ENCODE measurements at places on chromosomes 11 and 22. TPM values are rescaled to one million over a fixed set of nuclear protein-coding genes. Genes with fewer than 3 reads are reported as not detected.

GRCh38 chr11:127003260-127003981, 2.9 kb upstream of the KIRREL3 start:
- DNase-seq: no peak
- no peaks in the 10 kb centered on the region for H3K36me3 ChIP-seq
- no peak overlapping the region for H3K27ac ChIP-seq
- H3K4me3 ChIP-seq: no peak overlapping the region
- no peaks in the 10 kb centered on the region for H3K4me1 ChIP-seq

DNA sequence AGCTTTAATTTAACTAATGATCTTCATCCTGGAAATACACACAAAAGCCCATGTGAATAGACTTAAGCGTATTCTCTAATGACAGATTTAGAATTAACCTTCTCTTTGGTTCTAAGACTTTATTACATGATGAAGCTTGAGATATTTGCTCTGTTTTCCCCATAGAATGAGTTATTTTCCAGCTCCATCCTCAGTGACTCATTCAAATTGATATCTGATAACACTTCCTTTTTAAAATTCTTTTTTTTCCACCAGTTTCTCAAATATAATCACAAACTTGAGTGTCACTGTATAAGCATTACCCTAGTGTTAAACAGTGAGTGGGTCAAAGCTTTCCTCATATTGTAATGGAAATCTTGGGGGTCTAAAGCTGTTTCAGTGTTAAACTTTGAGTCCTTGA, 535.8 kb downstream of the KCNA4 start:
- H3K4me3 ChIP-seq: no peak overlapping the region
- H3K4me1 ChIP-seq: no peaks in the 10 kb centered on the region
- no peaks in the 10 kb centered on the region for H3K36me3 ChIP-seq
- no peak for DNase-seq
- no peak overlapping the region for H3K27ac ChIP-seq

- no peaks in the 10 kb centered on the region for H3K36me3 ChIP-seq
- no peaks in the 10 kb centered on the region for H3K4me1 ChIP-seq
- H3K27ac ChIP-seq: no peak overlapping the region
- DNase-seq: no peak
- H3K27me3 ChIP-seq: no peaks in the 10 kb centered on the region
Measured at GRCh38 chr11:120752668-120753067, 241.1 kb downstream of the GRIK4 start.

FIBIN gene
- total RNA-seq: not detected

DNA sequence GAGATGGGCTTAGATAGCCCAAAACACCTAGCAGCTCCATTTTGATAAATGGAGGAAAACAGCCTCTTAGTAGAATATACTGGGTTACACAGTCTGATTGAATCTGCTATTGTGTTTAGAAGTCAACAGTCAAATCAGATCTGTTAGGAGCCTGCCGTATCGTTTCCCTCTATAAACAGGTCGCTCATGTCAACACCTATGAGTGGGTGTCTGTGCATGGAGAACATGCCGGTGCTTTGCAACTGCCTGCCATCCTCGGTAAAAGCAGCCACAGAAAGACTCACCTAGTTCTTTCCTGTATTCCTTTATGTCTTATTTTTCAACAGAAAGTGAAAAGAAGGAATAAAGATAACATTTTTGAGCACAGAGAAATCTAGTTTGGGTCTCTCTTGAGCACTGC, 99.4 kb downstream of the ETS1 start:
- no peak overlapping the region for H3K27ac ChIP-seq
- no peak for DNase-seq
- no peaks in the 10 kb centered on the region for H3K36me3 ChIP-seq
- H3K27me3 ChIP-seq: no peaks in the 10 kb centered on the region

DNA sequence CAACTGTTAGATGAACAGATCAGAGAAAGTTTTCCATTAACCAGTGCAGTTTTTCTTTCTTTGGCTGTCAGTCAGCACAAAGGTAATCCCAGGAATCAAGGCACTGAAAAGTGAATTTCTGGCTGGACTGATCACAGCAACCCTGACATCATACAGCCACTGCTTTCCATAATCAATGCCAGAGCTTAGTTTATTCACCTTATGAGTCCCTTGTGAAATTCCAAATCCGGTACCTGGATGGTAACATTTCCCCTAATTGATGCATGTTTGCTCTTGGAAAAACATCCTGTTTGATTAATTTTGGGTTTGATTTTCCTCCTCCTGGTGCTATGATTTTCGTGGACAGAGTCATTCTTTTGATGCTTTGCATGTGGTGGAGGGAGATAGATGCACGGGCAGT, 319.8 kb downstream of the INSC start:
- H3K4me1 ChIP-seq: no peaks in the 10 kb centered on the region
- DNase-seq: no peak
- H3K27me3 ChIP-seq: no peaks in the 10 kb centered on the region
- no peak overlapping the region for H3K27ac ChIP-seq
- no peaks in the 10 kb centered on the region for H3K36me3 ChIP-seq

GRCh38 chr11:106327134-106327533, 249.7 kb downstream of the AASDHPPT start:
- DNase-seq: no peak
- no peaks in the 10 kb centered on the region for H3K36me3 ChIP-seq
- H3K4me1 ChIP-seq: no peaks in the 10 kb centered on the region
- H3K4me3 ChIP-seq: no peak overlapping the region
- no peak overlapping the region for H3K27ac ChIP-seq
- no peaks in the 10 kb centered on the region for H3K27me3 ChIP-seq

DNA sequence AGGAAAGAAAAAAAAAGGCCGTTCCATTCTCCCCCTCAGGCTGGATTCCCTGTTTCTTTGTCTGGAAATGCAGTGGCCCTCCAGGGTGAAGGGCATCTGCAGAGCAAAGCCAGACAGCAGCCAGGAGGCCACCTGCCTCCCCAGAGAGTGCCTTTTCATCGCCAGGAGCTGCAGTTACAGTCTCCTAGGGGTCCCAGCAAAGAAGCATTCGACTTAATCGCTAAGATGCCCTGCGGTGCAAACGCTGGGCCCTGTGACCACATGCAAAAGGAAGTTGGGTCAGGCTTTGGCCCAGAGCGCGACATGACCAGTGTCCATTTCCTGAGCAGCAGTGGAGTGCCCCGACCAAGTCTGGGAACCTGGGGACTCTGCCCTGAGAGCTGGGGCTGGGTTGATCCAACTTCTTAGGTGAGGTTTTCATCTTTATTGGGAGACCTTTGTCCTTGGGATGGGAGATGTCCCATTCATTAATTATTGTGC, 304.6 kb downstream of the OPCML start:
- H3K27me3 ChIP-seq: no peaks in the 10 kb centered on the region
- peaks cover 36% of the 10 kb centered on the region for H3K4me1 ChIP-seq
- H3K27ac ChIP-seq: no peak overlapping the region
- H3K4me3 ChIP-seq: no peak overlapping the region

RTN4RL2 gene
- total RNA-seq: 5.6 TPM

KRTAP5-1 gene
- not detected for total RNA-seq

DNA sequence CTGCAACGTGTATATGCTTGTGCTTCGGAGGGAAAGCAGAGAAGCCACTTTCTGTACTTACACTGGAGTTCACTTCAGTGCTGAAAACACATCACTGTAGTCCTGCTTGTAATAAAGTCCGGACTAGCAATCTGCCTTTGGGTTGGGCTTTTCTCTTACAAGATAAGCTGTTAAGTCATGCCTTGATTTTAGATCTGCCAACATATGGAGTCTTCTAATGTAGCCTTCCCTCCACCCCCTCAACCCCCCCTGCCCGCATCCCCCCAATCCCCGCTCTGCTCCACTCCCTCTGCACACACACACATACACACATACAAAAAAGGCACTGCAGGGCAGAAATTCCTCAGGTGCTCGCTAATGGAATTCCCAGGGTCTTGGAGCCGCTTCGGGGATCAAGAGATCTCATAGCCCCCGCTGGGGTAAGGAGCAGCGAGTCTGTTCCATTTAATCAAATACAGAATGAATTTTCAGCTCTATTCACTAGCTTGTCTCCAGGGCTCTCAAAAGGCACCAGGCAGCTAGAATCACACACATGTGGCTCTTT, 3.4 kb downstream of the CDON start:
- H3K4me1 ChIP-seq: peaks cover 8% of the 10 kb centered on the region
- H3K27me3 ChIP-seq: no peaks in the 10 kb centered on the region

MS4A7 gene
- not detected for total RNA-seq

DNA sequence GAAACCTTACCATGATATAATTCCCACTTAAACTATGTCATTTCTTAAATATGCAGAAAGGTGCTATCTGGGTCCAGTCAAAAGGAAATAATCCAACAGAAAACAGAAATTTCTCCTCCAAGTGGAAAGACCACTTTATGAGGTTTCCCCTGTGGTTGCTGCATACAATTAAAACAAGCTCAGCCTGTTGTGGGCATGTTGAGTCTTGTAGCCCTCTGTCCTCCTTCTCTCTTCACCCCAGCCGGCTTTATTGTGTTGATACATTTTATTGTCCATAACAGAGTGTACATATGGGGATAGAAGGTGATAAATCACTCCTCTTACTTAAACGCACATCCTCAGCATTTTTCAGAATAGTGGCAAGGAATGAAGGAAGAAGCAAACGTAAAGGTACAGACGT, 126.0 kb upstream of the MTNR1B start:
- no peak for DNase-seq
- H3K36me3 ChIP-seq: no peaks in the 10 kb centered on the region
- no peak overlapping the region for H3K27ac ChIP-seq
- H3K27me3 ChIP-seq: no peaks in the 10 kb centered on the region

SCGB1D4 gene
- not detected for total RNA-seq

DNA sequence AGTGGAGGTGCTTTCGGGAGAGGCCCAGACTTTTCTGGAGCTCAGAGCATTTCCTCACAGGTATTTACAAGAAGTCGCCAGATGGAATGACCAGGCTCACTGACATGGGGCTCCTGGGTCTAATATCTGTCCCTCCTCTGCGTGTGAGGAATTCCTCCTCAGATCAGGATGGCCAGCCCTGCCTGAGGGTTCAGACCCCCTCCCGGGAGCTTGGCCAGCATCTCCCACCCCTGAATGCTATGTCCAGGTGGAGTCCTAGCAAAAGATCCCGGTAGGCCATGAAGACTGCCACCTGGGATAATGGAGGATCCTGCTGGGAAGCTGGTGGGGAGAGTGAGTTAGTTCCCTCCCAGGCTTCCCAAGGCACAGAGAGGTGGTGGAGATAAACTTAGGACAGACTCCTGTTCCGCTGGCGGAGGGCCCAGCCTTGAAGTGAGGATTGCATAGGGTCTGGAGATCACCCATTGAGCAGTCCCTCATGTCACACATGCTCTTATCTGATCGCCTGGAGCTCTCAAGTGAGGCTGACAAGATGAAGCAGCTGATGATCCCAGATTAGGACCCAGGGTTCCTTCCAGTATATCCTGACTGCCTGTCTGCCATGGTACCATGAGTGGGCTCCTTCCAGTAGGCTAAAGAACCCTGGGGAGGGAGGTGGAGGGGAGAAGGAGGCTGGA, 5.7 kb downstream of the OAF start:
- no peak for DNase-seq
- H3K4me1 ChIP-seq: peaks cover 24% of the 10 kb centered on the region
- H3K36me3 ChIP-seq: peaks cover 4% of the 10 kb centered on the region

PRDM11 gene
- 11.8 TPM for total RNA-seq

DNA sequence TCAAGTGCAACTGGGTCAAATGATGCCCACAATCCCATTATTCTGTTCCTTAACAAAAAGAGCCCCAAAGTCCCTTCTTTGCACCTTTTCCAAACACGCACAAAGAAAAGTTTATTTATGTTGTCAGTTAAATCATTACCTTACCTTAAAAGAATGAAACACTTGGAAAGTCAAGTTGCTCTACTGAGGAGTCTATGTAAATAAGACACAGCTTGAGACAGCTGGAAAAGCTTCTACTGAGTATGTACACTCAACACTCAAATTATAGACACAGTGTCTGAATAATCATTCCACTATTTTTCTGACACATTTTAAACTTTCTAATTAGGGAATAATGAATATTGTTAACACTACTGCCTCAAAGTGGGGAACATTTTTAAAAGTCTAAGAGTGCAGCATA, 21.6 kb upstream of the PHLDA2 start:
- H3K36me3 ChIP-seq: peaks cover 12% of the 10 kb centered on the region
- no peak overlapping the region for H3K4me3 ChIP-seq
- no peaks in the 10 kb centered on the region for H3K27me3 ChIP-seq
- no peak overlapping the region for H3K27ac ChIP-seq

- no peaks in the 10 kb centered on the region for H3K4me1 ChIP-seq
- DNase-seq: no peak
- H3K4me3 ChIP-seq: no peak overlapping the region
- H3K27ac ChIP-seq: no peak overlapping the region
- no peaks in the 10 kb centered on the region for H3K27me3 ChIP-seq
Measured at GRCh38 chr22:20488946-20489345, 6.6 kb downstream of the KLHL22 start.

DNA sequence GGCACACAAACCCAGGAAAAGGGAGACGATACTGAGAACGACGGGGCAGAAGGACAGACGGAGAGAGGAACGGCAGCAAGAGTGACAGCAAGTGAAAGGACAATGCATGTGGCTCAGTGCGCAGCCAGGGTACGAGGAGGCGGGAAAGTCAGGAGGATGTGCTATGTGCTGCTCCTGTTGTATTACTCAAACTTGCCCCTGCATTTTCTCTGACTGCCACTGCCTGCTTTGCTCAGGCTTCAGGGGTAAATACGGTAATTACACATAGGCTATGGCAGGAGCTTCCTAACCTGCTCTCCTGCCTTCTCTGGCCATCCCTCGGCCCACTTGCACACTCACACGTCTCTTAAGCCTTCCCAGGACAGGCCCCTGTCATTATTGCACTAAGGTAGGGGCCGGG, 94.8 kb downstream of the FEZ1 start:
- no peak for DNase-seq
- H3K4me3 ChIP-seq: no peak overlapping the region
- H3K27me3 ChIP-seq: peaks cover 7% of the 10 kb centered on the region
- no peak overlapping the region for H3K27ac ChIP-seq

CAPN5 gene
- total RNA-seq: 21.2 TPM

DEUP1 gene
- 0.25 TPM for total RNA-seq

MYO7A gene
- 8.9 TPM for total RNA-seq

DNA sequence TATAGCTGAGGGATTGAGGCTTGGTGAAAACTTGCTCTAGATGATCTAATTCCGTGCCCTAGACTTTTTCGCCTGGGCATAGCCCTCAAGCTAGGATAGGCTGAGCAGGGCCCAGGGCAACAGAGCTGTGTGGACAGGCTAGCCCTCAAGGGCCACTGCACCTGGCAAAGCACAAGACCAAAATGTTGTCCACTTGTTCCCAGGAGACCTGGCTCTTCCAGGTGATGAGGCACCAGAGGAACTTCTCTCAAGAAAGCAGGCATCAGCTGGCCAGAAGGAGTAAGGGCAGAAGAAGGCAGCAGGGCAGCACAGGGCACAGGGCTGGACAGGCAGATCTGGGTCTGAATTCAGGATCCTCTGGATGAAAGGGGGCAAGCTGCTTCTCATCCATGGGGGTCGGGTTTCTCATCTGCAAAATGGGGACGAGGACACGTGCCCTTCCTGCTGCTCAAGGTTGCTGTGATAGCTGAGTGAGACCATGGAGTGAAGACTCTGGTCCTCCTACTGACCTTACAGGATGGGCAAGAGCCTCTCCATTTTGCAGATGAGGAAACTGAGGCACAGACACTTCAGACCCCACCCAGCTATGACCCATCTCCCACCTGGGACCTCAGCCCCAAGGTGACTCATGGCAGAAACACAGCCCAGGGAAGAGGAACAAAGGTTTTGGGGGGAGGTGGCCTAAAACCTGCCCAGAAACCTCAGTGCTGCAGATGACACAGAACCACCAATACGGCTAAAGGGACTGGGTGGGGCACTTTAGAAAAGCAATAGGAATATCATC, 42.2 kb upstream of the PRDM11 start:
- H3K27me3 ChIP-seq: no peaks in the 10 kb centered on the region
- no peak overlapping the region for H3K27ac ChIP-seq
- H3K36me3 ChIP-seq: no peaks in the 10 kb centered on the region
- no peak overlapping the region for H3K4me3 ChIP-seq
- peaks cover 9% of the 10 kb centered on the region for H3K4me1 ChIP-seq
